Neural cell (in vitro differentiated cells): ENCODE measurements at places on chromosomes 6 and 20. TPM values are rescaled to one million over a fixed set of nuclear protein-coding genes. Genes with fewer than 3 reads are reported as not detected.

The TRIM31 gene
- not detected in 2 replicates for polyA plus RNA-seq

The PPIL6 gene
- polyA plus RNA-seq, result 2.5 and 11.8 TPM in 2 replicates

The MAS1 gene
- not detected in 2 replicates for polyA plus RNA-seq

The HLA-DPA1 gene
- polyA plus RNA-seq, result not detected in 2 replicates

The TMX4 gene
- polyA plus RNA-seq, result 37.7 and 41.2 TPM in 2 replicates

The C20orf204 gene
- 6.0 and 6.4 TPM in 2 replicates for polyA plus RNA-seq

The MTHFD1L gene
- polyA plus RNA-seq, result 6.3 and 11.0 TPM in 2 replicates

The MCCD1 gene
- polyA plus RNA-seq, result not detected in 2 replicates
